ENCODE measurements at places on chromosomes 3 and 15.

- DNase-seq = no peak
These were observed 5.2 kb downstream of the CDHR4 start for GRCh38 chr3:49794431-49794830.

GRCh38 chr15:89385596-89386331 is 51.1 kb upstream of the POLG start:
- DNase-seq = no peak

DNA sequence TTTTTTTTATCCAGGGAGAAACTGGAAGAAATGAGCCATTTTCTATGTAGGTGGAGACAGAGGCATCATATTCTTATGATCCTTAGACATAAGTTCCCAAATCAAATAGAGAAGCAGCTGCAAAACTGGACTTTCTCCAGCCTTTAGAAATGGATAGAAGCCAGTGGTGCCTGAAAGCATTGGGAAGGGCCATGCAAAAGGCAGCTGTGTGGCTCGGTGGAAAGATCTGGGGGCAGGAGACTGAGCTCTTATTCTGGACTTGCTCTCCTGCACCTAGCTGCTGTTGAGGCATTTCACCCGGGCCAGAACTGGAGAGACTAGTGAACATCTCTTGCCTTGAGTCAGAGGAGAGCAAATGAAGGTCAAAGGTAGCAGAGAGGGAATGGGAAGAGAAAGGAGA is 73.1 kb downstream of the TFG start:
- no peak for DNase-seq

DNA sequence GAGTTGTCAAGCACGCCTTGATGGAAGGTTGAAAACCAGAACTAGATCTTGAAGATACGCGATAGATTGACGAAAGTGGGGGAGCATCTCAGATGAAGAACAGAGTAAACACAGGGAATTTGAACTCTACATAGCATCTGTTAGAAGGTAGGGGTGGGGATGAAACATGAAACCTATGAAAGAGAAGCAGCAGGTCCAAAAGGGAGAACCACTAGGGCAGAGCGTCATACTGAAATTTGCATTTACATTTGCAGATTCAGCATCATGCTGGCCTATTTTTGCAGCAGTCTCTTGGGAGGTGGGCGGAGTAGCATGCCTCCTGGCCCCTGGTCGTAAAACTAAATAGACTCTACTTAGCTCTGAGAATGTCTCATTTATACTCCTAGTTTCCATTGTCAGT is 46.1 kb upstream of the RASGRP1 start:
- DNase-seq = no peak

DNA sequence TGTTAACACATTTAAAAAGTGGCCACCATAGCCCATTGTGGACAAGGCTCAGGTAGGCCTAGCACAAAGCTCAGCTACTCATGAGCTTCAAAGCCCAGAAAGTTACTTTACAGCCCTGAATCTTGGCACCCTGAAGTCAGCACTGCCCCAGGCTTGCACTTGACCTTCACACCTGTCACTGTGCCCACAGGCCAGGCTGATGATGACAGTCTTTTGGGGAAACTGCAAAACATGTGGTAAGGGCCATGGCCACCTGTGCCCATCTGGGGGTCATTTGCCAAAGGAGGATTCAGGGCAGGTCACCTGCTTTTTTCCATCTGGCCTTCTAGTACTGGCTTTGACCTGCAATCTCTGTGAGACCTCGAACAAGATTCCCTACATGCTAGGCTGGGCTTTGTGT is 11.0 kb downstream of the CHDH start:
- no peak for DNase-seq

GRCh38 chr15:38545179-38545578 is 19.4 kb downstream of the RASGRP1 start:
- DNase-seq = no peak

Measured in T-helper 22 cell (primary cell).